Bone marrow (tissue), 2 donors: ENCODE measurements at places on chromosomes 3 and 15.

GRCh38 chr3:196397941-196398340 lies 34.3 kb downstream of the UBXN7 start:
- no peak for DNase-seq

GRCh38 chr3:17625133-17625532 lies 117.3 kb downstream of the TBC1D5 start:
- no peak for DNase-seq

GRCh38 chr3:115239717-115240116 lies 92.6 kb upstream of the ZBTB20 start:
- DNase-seq = no peak

GRCh38 chr3:110938629-110939028 lies 133.0 kb upstream of the NECTIN3 start:
- no peak for DNase-seq

DNA sequence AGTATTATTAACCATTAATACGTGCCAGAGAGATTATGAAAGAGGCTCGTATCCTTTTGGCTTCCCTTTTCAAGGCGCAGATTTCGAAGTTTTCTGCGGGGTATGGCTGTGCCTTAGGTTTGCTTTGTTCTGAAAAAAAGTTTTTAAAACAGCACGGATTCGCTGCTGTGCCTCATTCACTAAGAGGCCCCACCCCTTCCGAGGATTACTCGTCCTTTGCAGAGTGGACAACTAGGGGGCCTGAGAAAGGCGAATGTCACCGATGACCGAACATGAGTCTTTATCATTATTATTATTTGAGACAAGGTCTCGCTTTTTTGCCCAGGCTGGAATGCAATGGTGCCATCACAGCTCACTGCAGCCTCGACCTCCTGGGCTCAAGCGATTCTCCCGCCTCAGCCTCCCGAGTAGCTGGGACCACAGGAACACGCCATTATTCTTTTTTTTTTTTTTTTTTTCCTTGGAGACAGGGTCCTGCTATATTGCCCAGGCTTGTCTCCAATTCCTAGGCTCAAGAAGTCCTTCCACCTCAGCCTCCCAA lies 684 bp upstream of the RPS27L start:
- DNase-seq = peak; percentile 2

DNA sequence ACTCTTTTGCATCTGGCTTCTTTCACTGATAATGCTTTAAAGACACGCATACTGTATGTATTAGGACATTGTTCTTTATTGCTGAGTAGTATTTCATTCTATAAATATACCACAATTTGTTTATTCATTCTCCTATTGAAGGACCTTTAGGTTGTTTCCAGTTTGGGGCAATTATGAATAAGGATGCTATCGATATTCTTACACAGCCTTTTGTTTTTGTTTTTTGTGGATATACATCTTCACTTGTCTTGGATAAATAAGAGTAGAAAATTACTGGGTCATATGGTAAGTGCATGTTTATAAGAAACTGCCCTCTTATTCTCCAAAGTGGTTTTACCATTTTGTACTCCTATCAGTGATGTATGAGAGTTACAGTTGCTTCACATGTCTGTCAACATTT lies 61.8 kb upstream of the GOLGA6B start:
- no peak for DNase-seq

DNA sequence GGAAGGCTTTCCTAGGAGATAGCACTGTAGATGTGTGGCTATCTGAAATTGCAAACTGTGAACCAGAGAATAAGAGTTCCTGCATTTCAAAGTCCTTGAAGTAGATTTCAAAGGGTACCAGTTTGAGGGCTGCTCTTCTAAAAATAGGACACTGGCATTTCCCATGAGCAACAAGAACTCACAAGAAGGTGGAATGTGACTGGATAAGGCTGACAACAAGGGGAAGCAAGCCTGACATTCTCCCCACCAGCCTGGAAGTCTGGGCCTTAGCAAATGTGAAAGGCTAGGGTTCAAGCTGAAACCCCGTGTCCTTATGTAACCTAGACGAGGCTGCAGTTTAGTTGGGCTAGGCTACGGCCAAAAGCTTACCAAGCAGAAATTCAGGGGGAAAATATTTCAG lies 18.7 kb upstream of the TJP1 start:
- no peak for DNase-seq

- no peak for DNase-seq
Observed at GRCh38 chr15:101022306-101022705, 103.1 kb downstream of the LRRK1 start.

GRCh38 chr15:47041301-47041700 lies 676.0 kb upstream of the SEMA6D start:
- no peak for DNase-seq

GRCh38 chr3:61354604-61355003 lies 103.4 kb upstream of the FHIT start:
- DNase-seq = no peak

DNA sequence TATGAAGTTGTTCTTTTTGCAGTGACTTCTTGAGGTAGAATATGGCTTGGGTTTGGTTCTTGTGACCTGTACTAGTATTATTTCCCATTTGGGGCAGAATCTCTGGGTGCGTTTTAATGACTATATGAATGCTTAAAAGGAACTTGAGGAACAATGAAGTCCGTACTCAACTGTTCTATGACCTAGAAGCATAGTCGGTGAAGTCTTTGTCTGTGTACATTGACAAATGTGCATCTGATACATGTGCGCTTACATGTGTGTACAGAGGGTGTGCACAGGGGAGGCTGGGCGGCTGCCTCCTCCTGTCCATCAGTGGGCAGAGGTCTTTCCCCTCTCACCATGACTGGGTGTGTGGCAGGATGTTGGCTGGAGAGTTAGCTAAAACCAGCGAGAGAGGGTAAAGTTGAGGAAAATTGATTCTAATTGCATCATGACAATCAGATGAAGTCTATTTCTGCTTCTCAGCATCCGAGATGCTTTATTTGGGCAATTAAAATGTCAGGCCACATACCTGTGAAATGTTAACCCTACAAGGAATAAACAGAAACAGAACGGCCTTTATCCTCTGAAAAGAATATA lies 1.0 kb upstream of the NR2F2 start:
- DNase-seq = no peak

GRCh38 chr3:133520286-133520685 lies 53.2 kb upstream of the CDV3 start:
- DNase-seq = no peak

DNA sequence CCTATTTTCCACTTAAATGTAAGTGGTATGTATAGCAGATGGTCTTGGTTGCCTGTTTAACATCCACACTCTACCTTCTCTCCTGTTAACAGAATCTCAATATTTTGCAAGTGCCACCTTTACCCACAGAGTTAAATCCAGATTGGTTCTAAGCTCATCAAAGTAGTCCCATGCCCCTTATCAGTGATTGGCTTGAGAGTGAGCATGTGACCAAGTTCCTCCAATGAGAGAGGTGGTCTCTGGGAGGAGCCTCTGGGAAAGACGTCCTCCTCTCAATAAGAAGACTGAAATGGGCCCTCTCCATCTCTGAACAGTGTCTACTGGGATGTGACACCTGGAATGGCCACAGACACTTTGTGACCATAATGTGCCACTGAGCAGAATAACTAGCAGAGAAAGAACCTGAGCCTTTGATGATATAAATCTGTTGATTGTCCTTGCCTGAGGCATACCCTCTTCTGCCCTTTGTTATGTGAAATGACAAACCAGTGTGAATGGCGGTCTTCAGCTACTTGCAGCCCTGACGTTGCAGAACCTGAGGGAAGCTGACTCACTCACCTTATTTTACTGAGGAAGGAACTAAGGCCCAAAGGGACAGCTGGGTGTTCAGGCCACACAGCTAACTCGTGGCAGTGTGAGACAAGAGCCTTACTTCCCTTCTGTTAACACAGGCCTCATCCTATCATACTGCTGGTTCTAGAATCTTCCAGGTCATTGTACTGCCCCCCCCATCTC lies 42.4 kb upstream of the LARS2 start:
- DNase-seq = no peak

- DNase-seq = no peak
Observed at GRCh38 chr3:61828184-61828874, 267.0 kb downstream of the PTPRG start.

- DNase-seq = no peak
Observed at GRCh38 chr15:57037548-57037947, 119.1 kb downstream of the TCF12 start.

GRCh38 chr3:126147147-126147931 lies 33.0 kb downstream of the ALDH1L1 start:
- DNase-seq = no peak

DNA sequence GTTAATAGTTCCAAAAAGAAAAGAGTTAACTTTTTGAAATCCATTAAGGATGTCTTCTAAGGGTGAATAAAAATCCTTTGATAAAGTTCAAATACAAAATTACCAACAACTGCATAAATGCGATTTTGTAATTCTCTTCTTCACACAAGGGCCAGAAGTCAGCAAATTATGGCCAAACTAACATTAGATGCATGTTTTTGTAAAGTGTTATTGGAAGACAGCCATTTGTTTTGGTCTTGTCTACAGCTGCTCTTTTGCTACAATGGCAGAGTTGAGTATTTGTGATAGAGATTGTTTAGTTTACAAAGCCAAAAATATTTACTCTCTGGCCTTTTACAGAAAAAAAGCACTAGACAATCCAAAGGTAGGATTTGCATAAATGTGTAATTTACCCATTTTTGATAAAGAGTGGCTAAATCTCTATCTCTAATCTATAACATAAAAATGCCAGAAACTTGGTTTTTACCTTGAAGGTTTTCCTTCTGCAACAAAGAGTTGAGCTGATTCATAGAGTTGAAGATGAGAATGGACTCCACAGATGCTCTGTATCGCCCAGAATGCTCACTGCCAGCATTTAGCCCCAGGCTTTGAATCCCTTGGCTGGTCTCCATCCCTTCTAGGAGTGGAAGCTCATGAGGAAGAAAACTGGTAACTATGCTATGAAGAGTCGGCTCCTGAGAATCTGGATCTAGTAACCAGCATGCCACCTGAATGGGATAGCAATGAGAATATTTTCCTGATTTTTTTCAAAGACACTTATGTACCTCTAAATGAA lies 64.5 kb downstream of the POLQ start:
- no peak for DNase-seq

DNA sequence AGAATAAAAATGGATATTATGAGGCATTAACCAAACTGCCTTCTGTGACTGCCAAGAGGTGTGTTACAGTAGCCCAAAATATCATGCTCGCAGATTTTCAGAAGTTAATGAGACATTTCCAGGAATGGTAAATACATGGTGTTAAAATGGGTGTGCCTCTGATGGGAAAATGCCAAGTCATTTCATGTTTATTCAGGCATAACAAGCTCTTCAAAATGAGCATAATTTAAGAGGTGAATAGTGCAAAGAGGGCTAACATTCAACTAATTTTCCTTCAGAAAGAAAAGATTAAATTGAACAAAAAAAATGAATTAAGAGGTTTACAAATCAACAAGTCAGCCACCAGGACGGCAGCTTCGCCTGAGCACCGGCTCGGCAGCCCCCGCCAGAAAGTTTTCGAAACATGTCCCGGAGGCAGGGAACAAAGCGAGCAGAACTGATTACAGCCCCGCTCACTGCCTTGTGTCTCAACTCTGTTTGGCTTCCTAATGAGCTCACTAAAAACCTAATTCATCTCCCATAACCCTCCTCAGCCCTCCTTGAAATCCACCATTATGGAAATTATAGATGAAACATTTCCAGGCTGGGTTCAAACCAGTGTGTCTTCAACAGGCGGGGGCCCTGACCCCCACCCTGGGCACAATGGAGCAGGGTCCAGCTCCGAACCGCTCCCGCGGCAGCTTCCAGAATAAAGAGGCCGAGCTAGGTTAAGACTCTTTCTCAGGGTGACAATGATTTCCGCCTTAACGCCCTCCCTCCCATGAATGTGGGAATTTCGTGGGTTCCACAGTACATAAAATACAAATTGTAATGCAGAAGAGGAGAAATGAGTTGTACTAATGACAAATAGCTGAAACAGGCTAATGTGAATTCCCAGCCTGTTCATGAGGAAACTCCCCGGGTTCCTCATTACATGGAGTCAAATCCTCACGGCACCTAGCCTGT lies 43.9 kb downstream of the MEIS2 start:
- no peak for DNase-seq

DNA sequence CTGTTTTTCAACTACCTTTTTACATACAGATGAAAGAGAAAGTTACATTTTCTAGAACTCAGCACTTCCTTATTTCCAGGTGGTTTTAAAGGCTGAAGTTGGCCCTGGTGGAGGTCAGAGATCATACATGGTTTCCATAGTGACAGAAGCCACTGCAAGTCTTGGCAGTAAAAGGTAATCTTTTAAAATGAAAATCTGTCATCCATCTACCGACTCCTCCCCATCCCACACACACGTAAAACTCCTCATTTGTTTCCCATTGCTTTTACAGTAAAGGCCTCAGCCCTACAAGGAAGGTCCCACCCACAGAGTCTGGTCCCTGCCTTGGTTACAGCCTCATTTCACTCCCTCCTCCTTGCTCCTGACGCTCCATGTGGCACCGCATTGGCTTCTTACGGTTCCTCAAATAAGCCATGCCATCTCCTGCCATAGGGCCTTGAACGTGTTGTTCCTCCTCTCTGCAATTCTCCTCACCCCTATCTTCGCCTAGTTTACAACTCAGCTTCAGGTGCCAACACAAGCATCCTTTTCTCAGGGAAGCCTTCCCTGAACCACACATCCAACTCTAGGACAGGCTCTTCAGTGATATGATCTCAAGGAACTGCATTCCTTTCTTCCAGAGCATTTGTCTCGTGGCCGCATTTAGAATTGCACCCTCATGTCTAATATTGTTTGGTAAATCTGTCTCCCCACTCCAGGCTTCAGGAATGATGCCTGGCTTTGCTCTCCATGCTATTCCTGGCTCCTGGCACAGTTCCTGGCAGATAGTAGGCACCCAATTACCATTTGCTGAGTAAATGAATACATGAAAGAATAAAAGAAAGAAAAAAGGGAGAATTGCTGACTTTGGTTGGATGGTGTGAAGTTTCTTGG lies 2.6 kb downstream of the CYP19A1 start:
- no peak for DNase-seq

- no peak for DNase-seq
Observed at GRCh38 chr15:29270976-29271375, 1.4 kb upstream of the NSMCE3 start.

DNA sequence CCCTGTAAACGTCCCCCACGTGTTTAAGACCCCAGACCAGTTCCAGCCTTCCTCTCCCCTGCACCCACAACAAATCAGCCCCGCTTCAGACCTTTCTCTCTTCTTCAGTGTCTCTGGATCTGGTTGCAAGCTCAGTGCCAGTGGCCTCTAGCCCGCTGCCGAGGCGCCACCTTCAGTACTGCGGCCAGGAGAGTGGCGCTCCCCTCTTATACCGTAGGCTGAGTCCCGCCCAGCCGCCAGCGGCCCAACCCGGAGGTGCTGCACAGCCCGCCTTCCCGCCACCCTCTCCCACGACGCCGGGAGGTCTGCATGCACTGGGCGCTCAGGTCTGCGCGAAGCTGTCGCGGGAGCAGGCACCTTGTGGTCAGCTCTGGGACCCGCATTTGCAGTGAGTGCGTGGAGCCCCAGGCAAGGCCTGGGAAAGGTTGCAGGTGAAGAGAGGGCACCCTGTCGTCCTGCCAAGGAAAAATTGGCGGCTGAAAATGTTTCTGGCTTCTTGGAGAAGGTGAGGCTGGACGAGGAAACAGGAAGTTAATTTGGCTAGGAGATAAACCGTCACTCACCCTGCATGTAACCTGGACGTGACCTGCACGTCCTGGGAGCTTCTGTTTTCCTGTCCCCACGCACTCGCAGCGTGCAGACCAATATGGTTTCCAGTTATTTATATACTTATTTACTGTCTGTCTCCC lies at the start of gene C2CD4B:
Gene C2CD4B, minus strand, starts transcription at position 182 of the 689 bp plus-strand sequence. CDS start 301 bp downstream, outside the sequence.
- no peak for DNase-seq

GRCh38 chr3:10629671-10630040 lies 124.3 kb upstream of the ATP2B2 start:
- no peak for DNase-seq

- no peak for DNase-seq
Observed at GRCh38 chr3:144229953-144230352, 258.3 kb downstream of the DIPK2A start.

- DNase-seq = no peak
Observed at GRCh38 chr3:129837065-129837642, 56.4 kb downstream of the TMCC1 start.
